ENCODE measurements at places on chromosomes 3 and 15.

GRCh38 chr15:68679961-68680371, 101.2 kb downstream of the CORO2B start:
- no peak for DNase-seq

- no peak for DNase-seq
These were observed 3.8 kb downstream of the ST3GAL6 start for GRCh38 chr3:98766924-98767323.

GRCh38 chr3:121274411-121274810, 271.4 kb downstream of the POLQ start:
- DNase-seq: no peak

DNA sequence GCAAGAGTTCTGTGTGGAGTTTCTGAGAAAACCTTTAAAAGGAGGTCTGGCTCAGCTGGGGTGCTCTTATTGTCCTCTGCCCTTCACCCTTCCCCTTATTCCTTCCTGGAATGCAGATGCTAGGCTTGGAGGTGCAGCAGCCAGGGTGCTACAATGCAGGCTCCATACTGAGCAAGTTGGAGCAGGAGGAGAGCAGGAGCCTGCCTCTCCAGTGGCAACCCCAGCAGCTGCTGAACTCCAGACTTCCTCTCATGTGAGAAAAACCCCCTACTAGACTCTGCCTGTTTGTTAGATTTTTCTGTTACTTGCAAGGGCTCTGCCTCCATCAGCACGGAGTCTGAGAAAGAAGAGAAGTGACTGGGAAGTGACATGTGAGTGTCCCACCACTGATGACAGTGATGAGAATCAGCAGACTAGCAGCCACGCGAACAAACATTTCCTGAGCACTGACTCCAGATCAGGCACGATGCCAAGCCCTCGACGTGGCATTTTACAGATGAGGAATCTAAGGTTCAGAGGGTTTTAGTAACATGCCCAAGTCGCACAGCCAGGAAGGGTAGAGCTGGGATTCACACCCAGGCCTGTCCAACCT, 16.1 kb upstream of the RARRES1 start:
- DNase-seq: no peak

DNA sequence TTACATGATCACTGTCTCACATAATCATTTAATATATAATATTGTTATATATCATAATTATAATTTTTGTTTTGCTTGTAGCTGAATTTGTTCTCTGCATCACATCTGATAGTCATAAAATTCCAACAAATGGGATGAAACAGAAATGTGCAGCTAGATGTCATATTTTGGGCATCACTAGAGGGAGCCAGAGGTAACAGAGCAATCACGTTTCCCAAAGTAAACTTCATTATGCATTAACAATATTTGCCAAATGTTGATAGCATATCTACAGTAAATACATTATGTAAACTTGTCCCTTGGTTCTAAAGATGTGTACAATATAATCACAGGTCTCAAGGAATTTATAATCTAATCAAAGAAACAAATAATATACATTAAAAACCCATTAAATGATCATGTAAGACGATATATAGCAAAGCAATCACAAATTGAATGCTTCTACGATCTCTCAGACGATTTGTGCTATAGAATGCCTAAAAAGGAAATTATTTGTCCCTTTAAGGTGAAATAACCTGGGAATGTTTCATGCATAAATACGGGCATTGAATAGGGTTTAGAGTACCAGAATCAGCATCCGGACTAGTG, 234.2 kb upstream of the MCTP2 start:
- no peak for DNase-seq

- no peak for DNase-seq
These were observed 67.1 kb downstream of the ATP8B4 start for GRCh38 chr15:50051811-50052419.

- DNase-seq: no peak
These were observed 14.9 kb downstream of the IGSF10 start for GRCh38 chr3:151446002-151446340.

DNA sequence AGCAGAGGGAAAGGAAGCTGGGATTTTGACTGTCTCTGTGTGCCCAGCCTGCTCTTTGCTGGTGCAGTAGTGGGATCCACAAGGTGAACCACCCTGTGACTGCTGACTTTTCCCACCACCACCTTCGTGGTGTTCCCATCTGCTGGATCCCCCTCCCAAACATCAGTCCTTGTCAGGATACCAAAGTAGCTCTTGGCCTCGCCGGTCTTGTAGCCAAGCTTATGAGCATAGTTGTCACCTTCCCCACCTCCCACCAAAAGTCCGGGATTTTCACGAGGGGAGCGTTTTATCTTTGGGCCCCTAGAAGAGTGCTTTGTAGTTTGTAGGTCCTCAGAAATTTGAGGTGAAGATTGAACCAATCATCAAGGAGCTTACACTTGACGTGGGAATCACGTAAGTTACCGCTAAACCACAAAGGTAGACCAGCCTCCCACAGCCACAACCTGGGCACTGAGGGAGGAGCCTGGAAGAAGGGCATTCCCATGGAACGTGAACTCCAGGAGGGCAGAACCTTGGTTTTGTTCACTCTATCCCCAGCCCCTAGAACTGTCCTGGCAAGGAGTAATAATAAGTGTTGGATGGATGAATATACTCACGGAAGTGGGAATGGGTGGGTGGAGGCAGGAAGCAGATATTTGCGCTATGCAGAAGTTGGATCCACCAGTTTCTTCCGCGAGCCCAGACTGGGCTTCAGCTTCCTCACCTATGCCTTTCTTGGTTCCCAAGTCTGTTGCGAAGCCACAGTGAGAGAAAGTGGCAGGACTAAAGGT, 814 bp upstream of the TEX264 start:
- DNase-seq: no peak

- no peak for DNase-seq
These were observed 252.2 kb upstream of the TBL1XR1 start for GRCh38 chr3:177449360-177450006.

GRCh38 chr15:83930392-83931212, 276.7 kb downstream of the ADAMTSL3 start:
- DNase-seq: no peak

DNA sequence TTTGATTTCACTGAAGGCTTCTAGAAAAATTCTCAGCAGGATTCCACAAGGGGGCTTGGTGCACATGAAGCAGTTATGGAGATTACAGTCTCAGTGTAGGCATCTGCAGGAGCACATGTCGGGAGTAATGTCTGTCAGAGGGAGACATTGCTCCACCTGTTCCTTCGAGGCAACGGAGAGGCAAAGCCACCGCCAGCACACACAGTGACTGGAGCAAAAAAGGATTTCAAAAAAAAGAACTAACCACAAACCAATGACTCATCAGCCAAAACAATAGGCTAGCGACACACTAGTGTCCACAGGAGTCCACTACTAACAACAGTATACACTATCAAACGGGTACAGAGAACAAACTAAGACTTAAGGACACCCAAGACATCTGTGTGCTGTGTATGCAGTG, 68.9 kb downstream of the NPTN start:
- DNase-seq: no peak

- no peak for DNase-seq
These were observed 643.8 kb downstream of the SQOR start for GRCh38 chr15:46278486-46279090.

- no peak for DNase-seq
These were observed 47.3 kb downstream of the CCR3 start for GRCh38 chr3:46289551-46289950.

DNA sequence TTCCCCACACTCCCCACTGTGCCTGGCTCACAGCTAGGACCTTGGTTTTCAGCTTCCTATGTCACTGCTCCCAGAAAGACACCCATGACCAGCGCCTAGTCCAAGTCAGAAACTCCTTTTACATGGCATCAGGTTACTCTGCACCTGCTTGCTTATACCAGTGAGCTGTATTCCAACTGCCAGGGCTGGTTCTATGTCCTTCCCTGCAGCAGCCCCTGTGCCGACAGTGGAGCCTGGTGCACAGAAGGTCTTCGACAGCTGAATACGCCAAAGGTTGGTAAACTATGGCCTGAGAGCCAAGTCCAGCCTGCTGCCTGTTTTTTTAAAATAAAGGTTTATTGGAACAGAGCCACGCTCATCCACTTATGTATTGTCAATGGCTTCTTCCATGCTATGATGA, 102.5 kb downstream of the IQSEC1 start:
- DNase-seq: no peak

- DNase-seq: no peak
These were observed 883 bp downstream of the RTP4 start for GRCh38 chr3:187369089-187369447.

- DNase-seq: no peak
These were observed 295.9 kb upstream of the RGMA start for GRCh38 chr15:93384886-93385285.

- DNase-seq: no peak
These were observed 148.6 kb downstream of the SST start for GRCh38 chr3:187521546-187521945.

- DNase-seq: no peak
These were observed 57.6 kb upstream of the TNFSF10 start for GRCh38 chr3:172580680-172581401.

GRCh38 chr15:69941706-69942495, 155.8 kb downstream of the TLE3 start:
- no peak for DNase-seq

DNA sequence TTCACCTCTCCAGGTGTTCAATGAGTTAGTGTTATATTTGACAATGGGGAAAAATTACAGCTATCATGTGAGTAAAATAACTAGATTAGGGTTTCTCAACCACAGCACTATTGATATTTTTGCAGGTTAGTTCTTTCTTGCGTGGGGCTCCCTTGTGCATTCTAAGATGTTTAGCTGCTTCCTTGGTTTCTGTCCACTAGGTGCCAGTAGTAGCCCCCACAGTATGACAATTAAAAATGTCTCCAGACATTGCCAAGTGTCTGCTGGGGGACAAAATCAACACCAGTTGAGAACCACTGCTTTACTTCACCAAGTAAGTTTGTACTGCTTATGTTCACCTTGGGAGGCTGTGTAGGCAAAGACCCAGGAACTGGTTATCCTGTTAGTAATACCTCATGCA, 618.7 kb downstream of the EDEM1 start:
- no peak for DNase-seq

DNA sequence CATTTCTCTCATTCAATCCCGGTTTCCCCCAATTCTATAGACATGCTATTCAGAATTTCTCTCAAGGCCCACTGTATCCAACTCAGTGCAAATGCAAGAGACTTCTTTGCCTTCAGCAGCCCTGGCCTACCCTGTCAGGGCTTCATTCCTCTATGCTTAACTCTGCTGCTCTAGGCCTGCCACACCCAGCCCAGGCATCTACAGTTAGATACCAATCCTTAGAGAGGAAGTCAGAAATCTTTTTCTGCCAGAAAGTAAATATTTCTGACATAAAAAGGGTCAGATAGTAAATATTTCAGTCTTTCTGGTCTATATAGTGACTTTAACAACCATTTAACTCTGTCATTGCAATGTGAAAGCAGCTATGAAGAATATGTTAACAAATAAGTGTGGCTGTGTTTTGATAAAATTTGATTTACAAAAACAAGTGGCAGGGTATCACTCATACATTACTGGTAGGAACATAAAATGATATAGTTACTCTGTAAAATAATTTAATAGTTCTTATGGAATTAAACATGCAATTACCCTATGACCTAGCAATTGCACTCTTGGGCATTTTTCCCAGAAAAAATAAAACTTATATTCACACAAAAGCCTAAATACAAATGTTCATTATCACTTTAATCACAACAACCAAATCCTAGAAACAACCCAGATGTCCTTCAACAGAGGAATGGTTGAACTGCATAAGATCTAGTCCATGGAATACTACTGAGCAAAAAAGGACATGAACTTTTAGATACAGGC, 942.0 kb downstream of the SQOR start:
- no peak for DNase-seq

GRCh38 chr3:184635126-184635525, 73.5 kb downstream of the EPHB3 start:
- DNase-seq: no peak

DNA sequence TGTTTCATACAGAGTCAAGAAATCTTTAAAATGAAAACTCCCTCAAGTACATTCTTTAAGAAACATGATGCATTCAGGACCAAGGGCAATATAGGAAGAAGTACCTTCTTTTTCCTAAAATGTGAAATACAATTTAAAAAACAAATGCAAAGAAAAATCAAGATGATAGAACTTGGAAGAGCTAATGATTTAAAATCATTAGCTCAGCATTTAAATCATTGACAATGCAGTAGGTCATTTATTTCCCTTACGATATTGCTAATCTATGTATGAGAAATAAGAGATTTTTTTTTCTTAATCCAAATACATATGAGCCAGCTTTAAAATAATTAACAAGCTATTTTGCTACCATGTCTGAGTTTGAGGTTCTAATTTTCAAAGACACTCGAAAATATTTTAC, 105.5 kb downstream of the HHLA2 start:
- no peak for DNase-seq

DNA sequence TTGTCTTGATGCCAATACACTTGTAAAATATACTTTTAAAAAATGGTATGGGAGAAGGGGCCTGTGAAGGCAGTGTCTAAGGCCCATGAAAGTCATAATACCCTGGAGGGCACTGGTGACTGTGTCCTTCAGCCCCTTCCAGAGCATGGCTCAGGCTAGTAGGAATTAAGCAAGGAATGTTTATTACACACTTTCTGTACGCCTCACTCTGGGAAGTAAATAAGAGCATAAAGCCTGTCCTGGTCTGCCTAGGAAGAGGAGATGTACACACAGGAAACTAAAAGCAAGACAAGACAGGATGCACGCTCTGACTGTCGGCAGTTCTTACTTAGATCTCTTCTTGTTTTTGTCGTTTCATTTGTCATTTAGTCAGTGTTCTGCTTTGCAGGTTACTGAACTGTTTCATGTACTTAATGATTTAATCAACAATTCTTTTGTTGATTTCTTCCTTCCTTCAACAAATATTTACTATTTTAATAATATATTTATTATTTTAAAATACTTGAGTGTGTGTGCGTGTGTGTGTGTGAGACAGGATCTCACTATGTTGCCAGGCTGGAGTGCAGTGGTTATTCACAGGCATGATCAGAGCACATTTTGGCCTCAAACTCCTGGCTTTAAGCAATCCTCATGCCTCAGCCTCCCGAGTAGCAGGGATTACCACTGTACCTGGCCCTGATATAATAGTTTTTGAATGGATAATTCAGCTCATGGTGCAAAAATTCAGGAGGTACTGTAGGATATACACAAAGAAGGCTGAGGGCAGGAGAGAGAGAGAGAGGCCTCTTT, 9.0 kb upstream of the SMAD6 start:
- no peak for DNase-seq

- no peak for DNase-seq
These were observed 96.6 kb upstream of the CLSTN2 start for GRCh38 chr3:139838269-139838957.

GRCh38 chr3:125478326-125478725, 41.7 kb downstream of the SNX4 start:
- no peak for DNase-seq

DNA sequence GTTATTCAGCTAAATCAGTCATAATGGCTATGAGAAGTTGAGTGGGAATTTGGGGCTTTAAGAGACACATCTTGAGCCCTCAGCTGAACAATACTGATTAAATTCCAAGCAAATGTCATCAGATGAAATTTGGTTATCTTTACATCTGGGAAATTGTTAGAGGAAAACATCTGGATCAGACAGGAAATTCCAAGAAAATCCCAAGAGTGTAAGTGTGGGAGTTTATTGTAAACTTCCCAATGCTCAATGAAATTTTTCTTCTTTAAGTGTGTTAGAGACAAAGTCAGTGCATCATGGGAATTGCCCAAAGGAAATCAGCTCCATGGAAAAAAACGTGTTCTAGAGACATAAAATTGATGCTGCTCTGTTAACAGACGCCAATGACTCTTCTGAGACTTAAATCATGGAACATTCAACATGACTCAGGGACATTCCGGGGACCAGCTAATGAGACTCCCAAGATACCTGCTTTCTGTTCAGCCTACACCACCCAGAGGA, 19.8 kb upstream of the DCLK3 start:
- no peak for DNase-seq
